ENCODE measurements at places on chromosomes 5 and 9. TPM values are rescaled to one million over a fixed set of nuclear protein-coding genes. Genes with fewer than 3 reads are reported as not detected.

PCDHA4 gene
- not detected for total RNA-seq

DNM1 gene
- total RNA-seq: 83.8 TPM

PCDHB16 gene
- total RNA-seq: 0.05 TPM

C9 gene
- total RNA-seq: not detected

HRH2 gene
- total RNA-seq: not detected

MLANA gene
- not detected for total RNA-seq

ZNF483 gene
- total RNA-seq: not detected

ALDOB gene
- total RNA-seq: 0.16 TPM

OR1J2 gene
- total RNA-seq: not detected

KLF9 gene
- 4.0 TPM for total RNA-seq

TCOF1 gene
- total RNA-seq: 85.7 TPM

CCDC192 gene
- not detected for total RNA-seq

All from HT-29 (cell line).